Stimulated activated CD4-positive, alpha-beta T cell treated with anti-CD3 and anti-CD28 coated beads, Interleukin-2, amount 100 ng/mL, for 24 hours (primary cell): ENCODE measurements at places on chromosomes 12 and 14.

GRCh38 chr12:80059102-80059501, 40.2 kb upstream of the OTOGL start:
- no peak for DNase-seq

- no peak for DNase-seq
Observed at GRCh38 chr12:31300783-31301182, 25.2 kb downstream of the SINHCAF start.

- DNase-seq: no peak
Observed at GRCh38 chr12:92703786-92704185, 997 bp downstream of the PLEKHG7 start.

DNA sequence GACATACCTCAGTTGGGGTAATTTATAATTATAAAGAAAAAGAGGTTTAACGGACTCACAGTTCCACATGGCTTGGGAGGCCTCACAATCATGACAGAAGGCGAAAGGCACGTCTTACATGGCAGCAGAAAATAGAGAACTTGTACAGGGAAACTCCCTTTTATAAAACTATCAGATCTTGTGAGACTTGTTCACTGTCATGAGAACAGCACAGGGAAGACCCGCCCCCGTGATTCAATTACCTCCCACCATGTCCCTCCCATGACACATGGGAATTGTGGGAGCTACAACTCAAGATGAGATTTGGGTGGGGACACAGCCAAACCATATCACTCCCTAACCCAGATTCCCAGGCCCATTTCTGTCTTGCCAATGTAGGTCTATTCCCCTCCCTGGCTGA, 22.1 kb downstream of the MYO1H start:
- DNase-seq: no peak

- DNase-seq: no peak
Observed at GRCh38 chr12:4506870-4507269, 31.8 kb upstream of the RAD51AP1 start.
